ENCODE measurements at places on chromosomes 13 and 19.

GRCh38 chr13:38684714-38685113, 2.2 kb upstream of the FREM2 start:
- no peak for DNase-seq

GRCh38 chr19:50875795-50876422, 2.7 kb downstream of the KLK2 start:
- no peak for DNase-seq

- no peak for DNase-seq
Observed at GRCh38 chr13:105969761-105970160, 565.7 kb downstream of the EFNB2 start.

- no peak for DNase-seq
Observed at GRCh38 chr19:15154002-15154612, 46.7 kb downstream of the NOTCH3 start.

- no peak for DNase-seq
Observed at GRCh38 chr13:109843695-109844094, 57.3 kb upstream of the IRS2 start.

DNA sequence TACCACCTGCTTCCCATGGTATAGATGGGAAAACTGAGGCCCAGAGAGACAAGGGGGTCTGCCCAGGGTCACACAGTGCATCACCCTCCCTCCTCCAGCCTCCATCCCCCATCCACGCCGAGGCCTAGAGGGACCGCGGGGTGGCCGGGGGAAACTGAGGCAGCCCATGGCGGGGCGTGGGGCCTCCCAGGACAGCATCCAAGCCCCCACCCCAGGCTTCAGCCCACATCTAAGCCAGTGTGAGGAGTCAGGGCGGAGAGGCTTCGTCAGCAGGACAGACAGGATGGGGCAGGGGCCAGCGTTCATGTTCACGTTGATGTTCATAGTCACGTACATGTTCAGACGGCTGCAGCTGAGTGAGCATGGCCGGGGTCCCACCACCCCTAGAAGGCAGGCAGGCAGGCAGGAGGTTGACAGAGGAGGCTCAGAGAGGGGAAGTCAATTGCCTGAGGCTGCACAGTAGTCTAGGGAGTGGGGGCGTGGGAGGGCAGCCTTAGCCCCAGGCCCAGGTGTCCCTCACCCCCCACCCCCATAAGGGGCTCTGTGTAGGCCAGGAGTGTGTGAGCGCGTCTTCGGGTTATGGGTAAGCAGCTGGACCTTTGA, 23.3 kb downstream of the SMIM24 start:
- DNase-seq: no peak

DNA sequence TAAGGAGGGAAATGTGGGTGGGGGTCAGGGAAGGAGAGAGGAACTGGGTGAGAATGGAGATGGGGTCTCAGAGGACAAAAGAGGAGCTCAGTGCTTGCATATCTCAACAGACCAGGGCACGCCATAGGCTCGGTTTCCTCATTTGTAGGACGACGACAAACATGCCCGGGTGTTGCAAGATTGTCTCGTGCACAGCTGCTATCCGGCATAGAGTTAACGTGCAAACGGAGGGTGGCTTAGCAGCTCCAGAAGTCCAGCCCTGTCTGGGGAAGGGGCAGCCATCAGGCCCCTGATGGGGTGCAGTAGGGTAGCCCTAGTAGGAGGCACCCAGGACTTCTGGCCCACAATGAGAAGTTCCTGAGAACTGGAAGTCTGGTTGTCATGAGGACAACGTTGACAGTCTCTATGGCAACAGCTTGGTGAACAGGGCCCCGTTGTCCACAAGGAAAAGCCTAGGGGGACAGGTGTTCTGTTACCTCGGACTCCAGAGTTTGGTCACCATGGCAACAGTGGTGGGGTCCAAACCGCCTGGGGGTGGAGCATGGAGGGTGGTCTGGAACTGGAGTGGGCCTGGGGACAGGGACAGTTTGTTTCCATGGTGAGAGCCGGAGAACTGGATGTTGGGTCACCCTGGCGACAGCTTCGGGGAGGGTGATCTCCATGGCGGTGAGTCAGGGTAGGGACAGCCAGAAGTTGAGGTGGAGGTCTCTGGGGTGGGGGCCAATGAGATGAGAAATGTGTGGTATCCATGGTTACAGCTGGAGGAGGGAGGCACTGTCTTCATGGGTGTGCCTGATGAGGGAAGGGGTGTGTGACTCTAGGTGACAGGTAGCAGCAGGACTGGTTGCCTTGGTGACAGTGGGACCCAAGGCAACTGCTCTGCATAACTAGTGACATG, 16.8 kb downstream of the TM6SF2 start:
- DNase-seq: no peak

GRCh38 chr19:8423817-8424223, 10.7 kb downstream of the MARCHF2 start:
- DNase-seq: no peak

- no peak for DNase-seq
Observed at GRCh38 chr19:51690454-51691073, 2.6 kb upstream of the SPACA6 start.

DNA sequence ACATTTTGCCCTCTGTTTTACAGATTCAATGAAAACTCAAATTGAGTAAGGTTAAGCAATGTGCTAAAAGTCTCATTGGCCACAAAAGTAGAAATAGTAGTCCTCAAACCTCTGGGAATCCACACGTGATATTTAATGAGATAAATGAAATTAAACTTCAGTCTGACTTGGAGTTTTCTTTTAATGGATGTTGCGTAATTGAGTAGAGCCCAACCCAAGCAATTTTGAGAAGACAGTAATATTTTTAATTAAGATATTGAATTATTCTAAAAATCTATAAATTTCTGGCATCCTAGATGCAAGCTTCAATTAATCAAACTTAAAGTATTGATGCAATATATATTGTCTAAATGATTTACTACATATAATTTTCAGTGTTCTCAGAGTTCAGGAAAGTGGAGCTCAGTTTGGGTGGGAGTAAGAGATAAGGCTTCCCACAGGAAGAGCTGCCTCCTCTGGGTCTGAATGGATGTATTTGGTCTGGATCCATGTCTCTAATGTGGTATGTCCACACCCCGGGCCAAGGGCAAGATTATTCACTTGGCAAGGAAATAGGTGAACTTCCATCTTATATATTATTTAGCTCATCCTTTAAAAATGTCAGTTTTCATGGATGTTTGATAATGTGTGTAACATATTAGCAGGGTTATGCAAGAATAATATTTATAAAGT, 6.9 kb downstream of the MBNL2 start:
- DNase-seq: no peak

- DNase-seq: no peak
Observed at GRCh38 chr19:58059671-58060078, 593 bp downstream of the ZNF135 start.

DNA sequence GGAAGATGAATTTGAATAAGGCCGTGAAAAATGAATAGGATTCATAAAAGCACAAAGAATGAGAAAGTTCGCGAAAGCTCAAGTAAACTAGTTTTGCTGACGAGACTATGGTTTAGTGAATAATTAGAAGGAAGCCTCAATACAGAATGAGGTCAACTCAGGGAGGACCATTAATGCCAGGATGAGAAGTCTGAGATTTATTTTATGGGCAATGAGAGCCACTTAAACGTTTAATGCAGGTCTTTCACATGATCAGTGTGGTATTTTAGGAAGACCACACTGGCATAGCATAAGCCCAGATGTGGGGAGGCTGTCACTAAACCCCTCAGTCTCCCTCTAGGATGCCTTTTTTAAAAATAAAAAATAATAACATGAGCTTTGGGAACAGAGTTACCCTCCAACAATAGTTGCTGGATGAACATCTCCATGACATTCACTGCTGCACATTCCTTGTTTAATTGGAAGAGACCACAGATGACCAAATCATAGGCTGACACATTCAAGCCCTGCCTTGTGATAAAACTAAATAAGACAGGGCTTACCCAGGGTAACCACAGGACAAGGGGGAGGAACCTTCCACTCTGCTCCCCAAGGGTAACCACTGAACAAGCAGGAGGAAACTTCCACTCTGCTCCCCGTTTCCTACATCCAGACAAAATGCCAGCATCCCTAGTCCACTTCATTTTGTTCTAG, 43.6 kb upstream of the LSM14A start:
- no peak for DNase-seq

GRCh38 chr13:67443923-67444322, 213.8 kb upstream of the PCDH9 start:
- DNase-seq: no peak

- no peak for DNase-seq
Observed at GRCh38 chr13:20195801-20196200, 3.1 kb upstream of the GJB2 start.

GRCh38 chr19:2616741-2617392, 85.6 kb downstream of the GNG7 start:
- DNase-seq: no peak

GRCh38 chr19:11639245-11639601, 41.9 kb downstream of the ZNF627 start:
- DNase-seq: no peak

- DNase-seq: no peak
Observed at GRCh38 chr13:98175823-98176222, 1.2 kb downstream of the RNF113B start.

DNA sequence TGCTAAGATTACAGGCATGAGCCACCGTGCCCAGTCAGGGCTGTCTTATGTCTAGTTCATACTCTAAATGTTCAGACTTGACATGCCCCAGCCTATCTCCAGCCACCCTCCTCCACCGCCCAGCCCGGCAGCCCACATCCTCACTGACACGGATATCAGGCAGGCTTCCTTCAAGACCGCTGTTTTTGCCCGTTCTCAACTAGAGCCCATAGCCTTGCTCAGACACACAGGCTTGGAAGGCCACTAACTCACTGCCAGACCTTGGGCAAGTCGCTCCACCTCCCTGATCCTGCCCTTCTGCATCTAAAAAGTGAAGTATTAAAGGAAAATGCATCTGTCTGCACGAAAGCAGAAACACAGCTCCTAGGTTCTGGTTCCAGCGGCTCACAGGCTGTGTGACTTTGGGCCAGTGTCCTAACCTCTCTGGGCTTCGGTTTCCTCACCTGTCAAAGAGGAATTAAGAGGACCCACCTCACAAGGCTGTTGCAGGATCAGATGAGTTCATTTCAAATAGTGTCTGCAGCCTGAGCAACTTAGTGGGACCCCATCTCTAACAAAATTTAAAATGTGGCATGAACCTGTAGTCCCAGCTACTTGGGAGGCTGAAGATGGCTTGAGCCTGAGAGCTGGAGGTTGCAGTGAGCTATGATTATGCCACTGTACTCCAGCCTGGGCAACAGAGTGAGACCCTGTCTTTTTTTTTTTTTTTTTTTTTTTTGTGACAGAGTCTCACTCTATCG, 14.5 kb upstream of the CERS4 start:
- no peak for DNase-seq

DNA sequence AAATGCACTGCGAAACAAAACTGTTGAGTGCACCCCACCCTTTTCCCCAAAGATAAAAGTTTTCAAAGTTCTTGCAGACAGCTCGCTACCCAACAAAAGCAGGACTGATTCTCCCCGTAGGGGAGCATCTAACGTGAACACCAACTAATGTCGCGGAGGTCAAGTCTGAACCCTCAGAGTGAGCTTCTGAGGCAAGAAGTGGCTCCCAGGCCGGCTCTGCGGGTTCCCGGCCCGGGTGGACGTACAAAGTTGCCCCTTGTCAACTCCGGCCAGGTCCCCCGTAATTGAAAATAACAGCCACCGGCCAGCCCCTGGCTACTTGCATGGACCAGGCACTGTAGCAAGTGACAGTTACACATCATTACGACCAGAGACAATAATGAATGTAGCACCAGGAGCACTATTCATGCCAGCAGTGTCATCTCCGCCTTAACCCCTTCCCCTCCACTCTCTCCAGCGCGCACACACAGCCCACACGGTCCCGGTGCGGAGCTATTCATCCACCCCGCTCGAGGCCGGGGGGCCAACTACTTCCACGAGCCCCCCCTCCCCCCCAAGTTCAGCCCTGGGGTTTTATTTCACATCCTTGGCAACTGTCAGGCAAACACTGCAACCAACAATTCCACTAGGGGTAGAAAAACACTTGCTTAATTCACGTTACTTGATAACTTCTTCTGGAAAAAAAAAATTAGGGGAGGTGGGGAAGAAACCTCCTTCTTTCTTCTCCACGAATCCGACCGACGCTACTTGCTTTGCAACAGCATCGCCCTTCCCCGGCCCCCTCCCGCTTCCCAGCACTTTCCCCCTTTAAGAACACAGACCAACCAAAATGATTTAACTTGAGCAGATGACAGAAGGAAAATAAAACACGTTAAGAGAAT, 1.2 kb downstream of the KLF12 start:
- DNase-seq: no peak

DNA sequence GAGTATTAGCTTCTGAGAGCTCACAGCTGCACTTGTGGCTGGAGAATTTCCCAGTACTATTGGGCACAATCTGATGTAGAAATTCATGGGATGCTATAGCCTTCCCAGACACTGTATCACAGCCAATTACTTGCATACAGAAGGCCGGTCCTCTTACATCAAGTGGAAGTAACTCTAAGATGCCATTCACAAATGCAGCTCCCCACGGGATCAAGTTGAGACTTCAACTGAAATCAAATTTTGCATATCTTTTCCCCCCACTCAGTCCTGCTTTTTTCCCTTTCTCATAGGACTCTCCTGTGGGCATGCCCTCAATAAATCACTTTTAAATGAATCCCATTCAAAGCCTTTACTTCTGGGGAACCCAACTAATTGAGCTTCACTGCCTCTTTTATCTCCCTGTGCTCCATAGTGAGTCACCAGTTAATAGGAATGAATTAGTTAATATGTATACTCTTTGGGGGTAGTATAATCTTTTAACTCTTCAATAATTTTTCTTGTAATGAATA, 1970.8 kb downstream of the OLFM4 start:
- DNase-seq: no peak

- no peak for DNase-seq
Observed at GRCh38 chr19:4738734-4739133, 15.1 kb upstream of the DPP9 start.

DNA sequence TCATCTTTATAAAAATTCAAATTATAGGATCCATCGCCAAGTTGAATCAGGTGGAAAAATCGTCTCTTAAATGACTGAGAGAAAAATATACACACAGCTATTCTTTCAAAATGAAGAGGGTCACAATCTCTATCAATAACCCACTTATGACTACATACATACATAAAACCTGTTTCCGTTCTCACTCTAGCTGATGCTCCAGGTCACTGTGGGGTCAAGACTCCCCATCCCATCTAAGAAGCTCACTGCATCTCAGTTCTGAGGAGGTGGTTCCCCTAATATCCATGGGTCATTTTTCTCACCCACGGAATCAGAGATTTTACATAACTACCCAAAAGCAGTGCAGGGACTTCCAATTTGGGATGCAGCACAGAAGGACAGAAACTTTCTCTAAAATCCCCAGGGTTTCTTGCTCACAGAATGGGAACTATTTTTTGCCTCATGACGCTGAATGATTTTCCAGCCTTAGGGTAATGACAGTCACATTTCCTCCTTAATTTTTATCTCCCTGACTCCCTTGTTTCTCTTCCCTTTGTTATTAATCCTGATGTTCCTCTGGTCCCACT, 56.8 kb downstream of the DOCK9 start:
- no peak for DNase-seq

GRCh38 chr19:37930416-37930815, 23.4 kb downstream of the SIPA1L3 start:
- DNase-seq: no peak

DNA sequence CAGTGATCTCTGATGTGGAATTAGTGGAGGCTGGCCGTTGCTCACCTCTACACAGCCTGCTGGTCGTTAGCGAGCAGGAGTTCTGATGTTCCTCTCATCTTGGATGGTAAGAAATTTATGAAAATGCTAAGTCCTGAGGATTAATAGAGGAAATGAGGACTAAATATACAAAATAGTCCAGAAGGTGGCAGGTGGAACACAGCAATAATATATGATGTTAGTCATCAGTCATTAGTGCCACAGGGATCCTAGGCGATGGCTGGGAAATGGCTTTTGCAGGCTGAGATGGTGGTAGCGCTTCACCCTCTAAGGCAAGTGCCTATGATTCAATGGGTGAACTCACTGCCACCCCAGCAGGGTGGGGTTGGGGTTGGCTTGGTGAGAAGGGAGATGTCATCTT, 338.6 kb upstream of the TMTC4 start:
- DNase-seq: no peak
